Omental fat pad (tissue), 4 donors: ENCODE measurements at places on chromosomes 13 and 19.

GRCh38 chr13:107807306-107808073 is 407.8 kb downstream of the LIG4 start:
- no peak for DNase-seq

GRCh38 chr13:47085346-47085745 is 188.5 kb upstream of the HTR2A start:
- DNase-seq, result no peak

DNA sequence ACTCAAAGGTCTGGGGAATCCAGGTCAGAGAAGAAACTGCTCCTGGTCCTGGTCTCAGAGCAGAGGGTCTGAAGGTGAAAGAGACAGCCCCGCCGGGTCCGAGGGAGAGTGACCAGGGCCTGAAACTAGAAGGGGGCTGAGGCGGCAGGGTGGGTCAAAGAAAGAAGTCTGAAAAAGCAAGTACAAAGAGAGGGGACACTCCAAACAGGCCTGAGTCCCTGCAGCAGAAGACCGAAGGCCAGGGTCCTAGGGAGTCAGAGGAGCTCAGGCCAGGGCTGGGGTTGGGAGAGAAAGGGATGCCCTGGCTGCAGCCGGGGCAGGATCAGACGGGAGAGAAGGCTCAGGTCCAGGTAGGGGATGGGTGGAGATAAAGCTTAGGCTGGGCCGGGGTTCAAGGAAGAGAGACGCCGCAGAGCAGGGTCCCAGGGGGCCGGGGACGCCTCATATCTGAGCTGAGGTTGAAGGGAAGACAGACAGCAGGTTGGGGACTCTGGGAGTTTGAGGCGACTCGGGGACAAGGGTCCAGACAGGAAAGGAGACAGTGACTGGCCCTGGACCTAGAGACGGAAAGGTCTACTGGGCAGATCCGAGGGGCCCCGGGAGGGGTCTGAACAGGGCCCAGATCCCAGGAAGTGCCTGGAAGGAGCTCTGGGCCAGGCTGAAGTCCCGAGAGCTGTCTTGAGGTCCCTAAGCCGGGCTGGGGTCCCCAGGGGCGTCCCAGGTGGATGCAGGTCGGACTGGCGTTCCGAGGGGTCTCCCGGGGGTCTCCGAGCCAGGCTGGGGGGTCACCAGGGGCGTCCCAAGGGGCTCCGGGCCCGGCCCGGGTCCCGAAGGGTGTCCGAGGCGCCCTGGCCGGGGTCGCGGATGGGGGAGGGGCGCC is 795 bp downstream of the MLLT1 start:
- no peak for DNase-seq

DNA sequence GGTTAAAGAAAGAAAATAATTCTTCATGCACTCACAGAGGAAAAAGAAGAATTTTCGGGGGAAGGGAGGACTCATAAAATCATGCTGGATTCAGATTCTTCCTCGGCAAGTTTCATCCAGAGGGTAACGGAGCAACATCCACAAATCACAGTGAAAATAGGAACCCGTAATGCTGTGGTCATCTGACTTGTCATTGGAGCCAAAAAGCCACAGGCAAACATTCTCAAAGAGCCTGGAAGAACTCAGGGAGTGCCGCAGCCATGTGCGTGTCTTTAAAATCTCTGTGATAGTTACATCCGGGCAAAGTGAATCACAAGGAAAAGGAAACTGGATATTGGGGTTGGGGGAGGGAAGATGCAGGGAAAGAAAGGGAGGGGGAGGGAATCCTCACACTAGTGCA is 33.0 kb upstream of the VSTM2B start:
- no peak for DNase-seq

- DNase-seq, result no peak
These were observed 65.9 kb upstream of the KLF12 start for GRCh38 chr13:74200081-74200480.

DNA sequence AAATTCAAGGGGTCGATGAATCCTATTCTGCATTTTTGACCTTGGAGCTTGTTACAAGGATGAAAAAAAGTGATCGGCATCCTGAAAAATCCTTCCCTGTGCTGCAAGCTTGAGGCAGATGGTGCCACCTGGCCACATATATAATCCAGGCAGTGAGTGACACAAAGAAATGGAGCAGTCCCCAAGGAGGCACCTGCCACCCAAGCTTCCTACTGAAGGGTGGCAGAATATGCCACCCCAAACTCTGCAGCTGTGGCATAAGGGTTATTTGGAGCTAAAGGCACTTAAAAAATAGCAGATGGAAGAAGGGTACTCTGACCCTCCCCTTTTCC is 15.4 kb downstream of the TMEM272 start:
- DNase-seq, result no peak

DNA sequence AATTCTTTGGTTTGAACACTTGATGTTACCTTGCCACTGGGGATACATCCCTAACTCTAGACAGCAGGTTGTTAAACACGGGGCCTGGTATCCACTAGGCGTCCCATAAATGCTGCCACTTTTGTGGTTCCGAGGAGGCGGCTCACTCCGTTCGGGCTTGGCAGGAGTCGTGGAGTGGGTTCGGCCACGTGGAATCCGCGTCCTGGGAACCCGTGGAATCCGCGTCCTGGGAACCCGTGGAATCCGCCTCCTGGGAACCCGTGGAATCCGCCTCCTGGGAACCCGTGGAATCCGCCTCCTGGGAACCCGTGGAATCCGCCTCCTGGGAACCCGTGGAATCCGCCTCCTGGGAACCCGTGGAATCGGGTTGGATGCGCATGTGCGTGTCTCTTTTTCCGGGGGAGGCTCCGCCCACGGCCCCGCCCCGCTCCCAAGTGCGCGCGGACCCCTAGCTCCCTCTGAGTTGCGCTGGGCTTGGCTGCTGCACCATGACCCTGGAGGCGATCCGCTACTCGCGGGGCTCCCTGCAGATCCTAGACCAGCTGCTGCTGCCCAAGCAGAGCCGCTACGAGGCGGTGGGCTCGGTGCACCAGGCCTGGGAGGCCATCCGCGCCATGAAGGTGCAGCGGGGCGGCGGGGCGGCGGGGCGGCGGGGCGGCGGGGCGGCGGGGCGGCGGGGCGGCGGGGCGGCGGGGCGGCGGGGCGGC is at the start of gene MRI1:
TSS of gene MRI1 (plus strand) at position 422 of the 707 bp plus-strand sequence. CDS start at position 489, 67 bp downstream.
- DNase-seq, result peak; percentile 65

- no peak for DNase-seq
These were observed 16.6 kb downstream of the SIGLEC8 start for GRCh38 chr19:51441410-51442390.

DNA sequence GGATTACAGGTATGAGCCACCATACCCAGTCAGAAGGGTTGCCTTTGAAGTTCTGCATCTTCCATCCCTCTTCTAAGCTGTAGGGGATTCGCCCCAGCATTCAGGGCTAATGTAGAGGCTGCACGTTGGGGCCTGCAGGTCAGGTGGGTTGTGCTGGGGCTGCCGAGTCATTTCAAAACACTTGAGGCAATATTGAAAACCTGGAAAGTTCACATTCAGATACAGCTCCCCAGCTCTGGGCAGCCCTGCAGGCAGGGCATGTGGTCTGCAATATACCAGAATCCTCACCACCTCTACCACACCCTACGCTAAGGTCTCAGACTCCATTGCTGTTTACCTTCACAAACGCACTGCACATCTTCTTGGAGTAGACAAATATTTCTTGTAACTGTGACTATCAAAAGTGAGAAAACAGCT is 24.6 kb downstream of the CCNE1 start:
- no peak for DNase-seq

DNA sequence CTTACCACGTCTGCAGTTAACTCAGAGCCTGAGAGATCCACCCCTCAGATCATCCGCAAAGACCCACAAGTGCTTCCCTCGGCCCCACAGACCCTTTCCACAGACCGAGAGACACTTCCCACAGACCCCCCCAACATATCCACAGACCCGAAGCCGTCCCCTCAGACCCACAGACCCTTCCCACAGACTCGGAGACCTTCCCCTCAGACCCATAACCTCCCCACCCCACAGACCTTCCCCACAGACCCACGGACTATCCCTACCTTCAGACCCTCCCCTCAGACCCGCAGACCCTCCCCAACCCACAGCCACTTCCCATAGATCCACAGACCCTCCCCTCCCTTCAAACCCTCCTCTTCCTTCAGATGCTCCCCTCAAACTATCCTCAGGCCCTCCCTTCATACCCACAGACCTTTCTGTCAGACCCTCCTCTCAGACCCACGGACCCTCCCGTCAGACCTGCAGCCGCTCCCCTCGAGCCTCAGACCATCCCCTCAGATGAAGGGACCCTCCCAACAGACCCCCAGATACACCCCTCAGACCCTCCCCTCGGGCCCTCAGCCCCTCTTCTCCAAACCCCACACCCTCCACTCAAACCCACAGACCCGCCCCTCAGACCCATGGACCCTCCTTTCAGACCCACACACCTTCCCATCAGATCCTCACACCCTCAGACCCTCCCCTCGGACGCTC is 20.1 kb upstream of the TFDP1 start:
- DNase-seq, result no peak

DNA sequence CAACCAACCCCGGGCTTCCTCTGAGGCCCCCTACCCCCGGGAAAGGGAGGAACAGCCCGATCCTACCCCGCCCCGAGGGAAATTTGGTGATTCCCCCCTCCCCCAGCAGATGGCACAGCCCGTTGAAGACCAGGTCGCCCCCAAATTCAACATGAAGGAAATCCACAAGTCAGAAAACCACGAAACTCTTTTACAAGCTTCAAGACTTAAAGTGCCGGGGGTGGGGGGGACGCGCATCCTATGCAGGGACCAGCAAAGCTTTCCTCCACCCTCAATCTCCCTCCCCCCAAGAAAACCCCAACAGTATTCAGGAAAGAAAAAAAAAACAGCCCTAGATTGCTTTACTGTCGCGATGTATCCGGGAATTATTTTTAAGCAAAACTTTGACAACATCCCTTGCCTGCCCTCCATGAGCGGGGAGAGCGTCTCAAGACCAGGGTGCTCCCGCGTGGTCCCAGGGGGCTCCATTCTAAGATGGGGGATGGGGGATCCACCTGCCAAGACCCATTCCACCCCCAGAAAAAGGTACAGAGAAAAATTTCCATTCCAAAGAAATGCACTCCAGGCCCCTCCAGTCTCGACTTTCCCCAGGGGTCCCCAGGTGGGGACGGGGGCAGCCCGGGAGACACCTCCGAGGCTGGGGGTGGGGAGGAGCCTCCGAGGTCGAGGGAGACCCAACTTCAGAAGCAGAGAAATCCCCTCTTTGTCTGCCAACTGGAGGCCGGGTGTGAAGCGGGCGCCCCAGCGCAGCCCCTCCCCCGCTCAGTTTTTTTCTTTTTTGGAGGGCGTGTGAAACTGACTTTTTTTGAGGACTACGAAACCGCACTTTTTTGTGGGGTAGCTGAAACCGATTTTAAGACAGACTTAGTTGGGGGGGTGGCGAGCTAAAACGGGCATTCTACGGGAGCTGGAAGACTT is 1.5 kb downstream of the TCF3 start:
- no peak for DNase-seq

DNA sequence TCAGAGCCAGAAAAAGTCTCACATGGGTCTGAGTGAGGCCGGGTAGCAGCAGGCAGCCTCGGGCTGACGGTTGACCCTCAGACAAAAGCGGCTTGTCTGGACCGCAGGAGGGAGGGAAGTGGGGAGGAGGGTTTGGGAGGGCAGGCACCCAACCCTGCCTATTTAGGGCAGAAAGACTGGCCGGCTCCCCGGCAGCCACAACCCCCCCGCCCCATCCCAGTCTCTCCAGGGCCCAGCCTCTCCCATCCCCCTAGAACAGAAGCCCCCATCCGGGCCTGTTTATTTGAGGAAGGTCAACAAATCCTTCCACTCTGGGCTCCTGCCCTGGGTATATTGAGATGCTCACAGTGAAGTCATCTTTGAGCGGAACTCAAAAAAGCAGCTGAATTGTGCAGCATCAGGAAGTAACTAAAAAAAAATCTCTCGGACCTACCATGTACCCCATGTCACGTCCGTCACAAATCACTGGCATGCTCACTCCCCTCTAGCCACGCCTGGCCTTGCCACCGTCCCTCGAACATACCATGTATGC is 6.3 kb downstream of the DACT3 start:
- DNase-seq, result no peak

GRCh38 chr13:45180303-45180702 is 20.5 kb downstream of the KCTD4 start:
- no peak for DNase-seq

DNA sequence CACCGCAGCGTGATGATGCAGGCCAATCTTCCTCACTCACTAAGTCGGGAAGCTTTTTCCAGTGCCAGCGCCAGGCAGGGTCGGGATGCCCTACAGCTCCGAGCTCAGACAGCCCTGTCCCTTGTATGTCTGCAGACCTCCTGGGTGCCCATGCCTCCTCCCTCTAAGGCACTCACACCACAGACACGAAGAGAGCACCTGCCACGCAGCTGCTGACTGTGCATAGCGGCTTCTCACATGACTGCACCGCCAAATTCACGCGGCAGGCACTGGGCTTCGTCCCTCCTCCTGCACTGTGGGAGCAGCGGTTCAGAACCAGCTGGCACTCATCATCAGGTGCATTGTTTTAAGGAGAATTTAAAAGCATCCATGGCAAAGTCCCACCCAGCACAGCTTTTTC is 88.1 kb downstream of the SLC7A1 start:
- DNase-seq, result no peak

- no peak for DNase-seq
These were observed 21.0 kb downstream of the SERPINE3 start for GRCh38 chr13:51360489-51360888.

DNA sequence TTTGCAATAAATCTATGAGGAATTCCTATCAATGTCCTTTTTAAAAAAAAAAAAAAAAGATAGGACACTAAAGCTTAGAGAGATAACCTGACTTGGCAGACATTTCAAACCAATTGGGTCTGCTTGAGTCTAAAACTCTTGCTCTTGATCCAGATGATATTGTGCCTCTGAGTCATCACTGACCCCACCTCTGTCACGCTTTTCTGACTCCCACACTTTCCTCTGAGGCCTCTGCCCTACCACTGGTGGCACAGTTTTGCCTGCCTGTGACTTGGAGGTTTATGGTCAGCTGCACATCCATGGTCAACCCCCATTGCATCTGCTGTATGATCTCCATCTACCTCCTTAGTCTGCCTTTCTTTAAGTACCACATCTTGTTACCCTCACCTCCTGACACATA is 328.7 kb downstream of the SPRY2 start:
- DNase-seq, result no peak

GRCh38 chr19:44649578-44650145 is 6.0 kb downstream of the PVR start:
- DNase-seq, result no peak

- no peak for DNase-seq
These were observed 89.5 kb upstream of the RFC3 start for GRCh38 chr13:33728271-33729037.

- DNase-seq, result no peak
These were observed 154.7 kb upstream of the SGCG start for GRCh38 chr13:23025864-23026608.

GRCh38 chr19:43462785-43463380 is 2.5 kb downstream of the LYPD3 start:
- no peak for DNase-seq

GRCh38 chr13:33490461-33491327 is 205.1 kb upstream of the STARD13 start:
- no peak for DNase-seq

GRCh38 chr13:110912651-110913051 is 2.2 kb downstream of the ANKRD10 start:
- no peak for DNase-seq

DNA sequence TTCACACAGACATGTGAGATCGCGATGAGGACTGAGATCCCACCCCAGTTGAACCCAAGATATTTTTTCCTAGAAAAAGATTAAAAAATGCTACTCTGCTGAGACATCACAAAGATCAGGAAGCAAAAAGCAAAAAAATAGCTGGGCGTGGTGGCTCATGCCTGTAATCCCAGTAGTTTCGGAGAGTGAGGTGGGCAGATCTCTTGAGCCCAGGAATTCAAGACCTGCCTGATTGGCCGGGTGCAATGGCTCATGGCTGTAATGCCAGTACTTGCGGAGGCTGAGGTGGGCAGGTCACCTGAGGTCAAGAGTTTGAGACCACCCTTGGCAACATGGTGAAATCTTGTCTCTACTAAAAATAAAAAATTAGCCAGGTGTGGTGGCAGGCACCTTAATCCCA is 1.1 kb downstream of the FUT3 start:
- no peak for DNase-seq
